ENCODE measurements at places on chromosomes 1 and 21.
A peak's percentile ranks its signal among the peaks of the same experiment; 100 is the strongest.

GRCh38 chr1:53956308-53957168 lies 10.4 kb downstream of the LRRC42 start:
- no peak for DNase-seq

- DNase-seq, result peak; percentile 95
These were observed 47.8 kb upstream of the CCDC190 start for GRCh38 chr1:162908780-162909179.

DNA sequence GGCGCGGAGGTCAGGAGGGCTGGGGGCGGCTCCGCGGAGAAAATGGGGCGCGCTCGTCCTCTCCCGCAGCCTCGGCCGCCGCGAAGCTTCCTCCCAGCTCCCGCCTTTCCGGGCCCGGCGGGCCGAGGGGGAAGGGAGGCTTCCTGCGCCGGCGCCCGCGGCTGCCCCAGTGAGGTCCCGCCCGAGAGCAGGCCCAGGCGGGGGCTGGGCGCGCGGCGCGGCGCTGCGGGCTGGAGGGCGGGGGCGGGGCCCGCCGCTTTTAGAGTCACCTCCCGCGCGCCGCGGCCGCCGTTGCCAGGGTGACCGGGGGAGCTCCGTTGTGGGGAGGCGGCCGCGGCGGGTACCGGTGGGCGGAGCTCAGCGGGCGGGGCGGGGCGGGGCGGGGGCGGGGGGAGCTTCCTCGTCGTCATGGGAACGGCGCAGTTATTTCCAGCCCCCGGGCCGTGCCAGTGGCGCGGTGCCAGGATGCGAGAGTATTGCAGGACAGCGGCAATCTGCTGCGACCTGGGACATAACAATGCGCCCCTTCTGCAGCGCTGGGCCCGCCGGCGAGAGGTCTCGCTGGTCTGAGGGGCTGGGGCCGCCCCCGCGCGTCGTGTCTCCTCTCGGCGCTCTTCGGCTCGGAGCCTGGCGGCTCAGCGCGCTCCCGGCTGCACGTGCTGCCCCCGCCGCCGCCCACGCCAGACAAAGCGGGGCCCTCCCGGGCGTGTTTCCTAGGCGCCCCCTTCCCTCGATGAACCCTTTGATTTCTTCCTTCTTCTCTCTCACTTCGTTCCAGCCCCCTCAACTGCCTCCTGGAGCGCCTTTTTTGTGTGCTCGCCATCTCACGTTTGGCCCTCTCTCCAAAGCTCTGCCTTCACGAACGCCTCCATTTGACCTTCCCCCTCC lies 16.9 kb downstream of the IER5 start:
- peak; percentile 92 for DNase-seq

DNA sequence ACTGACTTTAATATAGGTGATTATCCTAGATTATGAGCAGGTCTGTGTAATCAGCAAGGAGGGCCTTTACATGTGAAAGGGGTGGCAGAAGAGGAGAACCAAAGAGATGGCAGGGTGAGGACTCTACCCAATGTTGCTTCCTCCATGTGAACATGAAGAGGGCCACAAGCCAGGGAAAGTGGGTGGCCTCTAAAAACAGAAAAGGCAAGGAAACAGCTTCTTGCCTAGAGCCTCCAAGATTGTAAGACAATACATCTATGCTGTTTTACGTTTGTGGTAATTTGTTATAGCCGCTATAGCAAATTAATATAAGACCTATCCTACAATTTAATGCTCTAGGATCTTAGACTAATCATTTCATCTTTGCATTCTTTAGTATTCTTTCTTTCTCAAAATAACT lies 85.5 kb downstream of the PLPP3 start:
- DNase-seq, result no peak
